ENCODE measurements at places on chromosomes 7 and 10.

GRCh38 chr10:49025347-49025983 is 85.8 kb upstream of the LRRC18 start:
- no peak for DNase-seq

DNA sequence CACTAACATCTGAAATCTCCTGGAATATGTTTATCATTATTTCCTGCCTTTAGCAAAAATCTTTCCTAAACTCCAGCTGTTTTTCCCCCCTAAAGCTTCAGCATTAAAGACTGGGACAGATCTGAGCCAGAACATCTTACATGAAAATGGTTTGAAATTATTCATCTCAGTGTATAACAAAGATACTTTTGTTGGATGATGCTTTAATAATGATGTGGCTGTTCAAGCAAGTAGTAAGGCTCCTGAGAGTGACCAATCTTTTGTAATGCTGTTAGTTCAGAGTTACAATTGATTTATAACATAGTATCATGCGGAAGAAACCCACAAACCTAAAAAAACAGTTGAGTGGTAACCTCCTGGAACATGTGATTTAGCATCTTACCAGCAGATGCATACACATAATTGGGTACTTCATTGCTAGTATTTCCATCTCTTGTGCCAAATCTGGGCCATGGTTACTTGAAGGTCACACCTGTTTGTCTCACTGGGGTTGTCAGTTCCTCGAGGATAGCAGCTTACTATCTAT is 1.5 kb downstream of the BZW2 start:
- DNase-seq, result no peak

DNA sequence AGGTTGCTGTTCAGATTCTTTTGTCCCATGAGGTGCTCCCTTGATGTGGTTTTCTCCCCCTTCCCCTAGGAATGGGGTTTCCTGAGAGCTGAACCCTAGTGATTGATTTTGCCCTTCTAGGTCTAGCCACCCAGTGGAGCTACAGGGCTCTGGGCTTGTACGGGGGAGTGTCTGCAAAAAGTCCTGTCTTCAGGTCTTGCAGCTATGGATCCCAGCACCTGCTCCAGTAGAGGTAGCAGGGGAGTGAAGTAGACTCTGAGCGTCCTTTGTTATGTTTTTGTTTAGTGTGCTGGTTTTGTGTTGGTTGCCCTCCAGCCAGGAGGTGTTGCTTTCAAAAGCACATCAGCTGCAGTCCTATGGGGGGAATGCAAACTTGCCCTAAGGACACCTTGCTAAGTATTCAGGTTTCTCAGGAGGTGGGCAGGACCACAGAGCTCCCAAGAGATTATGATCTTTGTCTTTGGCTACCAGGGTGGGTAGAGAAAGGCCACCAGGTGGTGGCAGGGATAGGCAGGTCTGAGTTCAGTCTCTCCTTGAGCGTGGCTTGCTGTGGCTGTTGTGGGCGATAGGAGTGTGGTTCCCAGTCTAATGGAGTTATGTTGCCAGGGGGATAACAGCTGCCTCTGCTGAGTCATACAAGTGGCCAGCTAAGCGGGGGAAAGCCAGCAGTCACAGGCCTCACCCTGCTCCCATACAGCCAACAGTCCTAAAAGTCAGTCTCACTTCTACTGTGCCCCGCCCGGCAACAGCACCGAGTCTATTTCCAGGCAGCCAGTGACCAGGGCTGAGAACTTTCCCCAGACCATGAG is 92.4 kb upstream of the JCAD start:
- DNase-seq, result no peak

GRCh38 chr7:44383566-44383965 is 58.2 kb upstream of the CAMK2B start:
- DNase-seq, result no peak

DNA sequence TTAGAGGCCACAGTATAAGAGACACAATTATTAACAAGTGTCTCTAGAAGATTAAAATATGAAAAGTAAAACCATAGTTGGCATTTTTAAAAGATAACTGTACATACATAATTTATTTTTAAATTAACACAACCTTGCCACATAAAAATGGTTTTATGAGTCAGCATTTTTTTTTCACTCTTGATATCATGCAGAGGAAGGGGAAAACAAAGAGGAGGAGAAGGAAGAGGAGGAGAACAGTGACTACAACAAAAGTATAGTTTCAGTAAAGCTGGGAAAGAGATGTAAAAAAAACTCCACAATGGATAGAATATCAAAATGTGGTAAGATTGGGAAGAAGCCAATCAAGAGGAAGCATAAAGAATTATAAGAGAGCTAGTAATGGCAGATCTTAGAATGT is 34.0 kb downstream of the CH25H start:
- no peak for DNase-seq

DNA sequence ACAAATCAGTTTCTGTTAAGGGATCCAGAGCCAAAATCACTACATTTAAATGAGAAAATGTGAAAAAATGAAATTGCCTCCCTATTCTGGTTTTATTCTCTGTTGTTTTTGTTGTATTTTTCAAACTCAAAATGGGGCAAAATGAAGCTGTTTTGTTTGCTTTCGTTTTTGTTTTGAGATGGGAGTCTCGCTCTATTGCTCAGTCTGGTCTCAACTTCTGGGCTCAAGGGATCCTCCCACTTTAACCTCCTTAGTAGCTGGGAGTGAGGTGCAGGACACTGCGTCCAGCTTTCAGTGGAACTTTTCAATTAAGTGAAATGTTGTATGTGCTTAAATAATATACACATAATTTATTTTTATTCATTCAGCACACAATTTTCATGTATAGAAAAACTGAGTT is 205.0 kb downstream of the SORCS1 start:
- no peak for DNase-seq

DNA sequence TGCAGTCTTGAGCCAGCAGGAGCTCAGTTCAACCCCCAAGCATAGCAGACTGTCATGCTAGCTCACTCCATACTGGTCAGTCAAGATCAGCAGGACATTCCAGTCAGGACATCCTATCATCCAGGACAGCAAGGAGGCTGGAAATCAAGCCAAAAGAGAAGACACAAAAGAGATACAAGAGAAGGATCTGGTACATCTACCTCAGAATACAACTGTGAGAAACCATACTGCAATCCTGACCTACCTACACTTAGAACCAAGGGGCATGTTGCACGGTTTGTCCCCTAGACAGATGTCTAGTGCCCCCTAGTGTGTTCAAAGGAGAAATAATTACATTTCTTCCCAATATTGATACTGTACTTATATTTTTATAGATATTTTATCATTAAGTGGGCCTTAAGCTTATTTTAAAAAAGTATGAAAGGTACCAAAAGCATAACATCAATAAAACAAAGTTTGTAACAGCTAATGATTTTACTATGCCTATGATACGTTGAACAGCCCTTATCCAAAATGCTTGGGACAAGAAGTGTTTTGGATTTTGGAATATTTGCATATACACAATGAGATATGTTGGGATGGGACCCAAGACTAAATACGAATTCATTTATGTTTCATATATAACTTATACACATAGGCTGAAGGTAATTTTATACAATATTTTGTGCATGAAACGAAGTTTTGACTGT is 26.7 kb downstream of the ERCC6 start:
- no peak for DNase-seq

DNA sequence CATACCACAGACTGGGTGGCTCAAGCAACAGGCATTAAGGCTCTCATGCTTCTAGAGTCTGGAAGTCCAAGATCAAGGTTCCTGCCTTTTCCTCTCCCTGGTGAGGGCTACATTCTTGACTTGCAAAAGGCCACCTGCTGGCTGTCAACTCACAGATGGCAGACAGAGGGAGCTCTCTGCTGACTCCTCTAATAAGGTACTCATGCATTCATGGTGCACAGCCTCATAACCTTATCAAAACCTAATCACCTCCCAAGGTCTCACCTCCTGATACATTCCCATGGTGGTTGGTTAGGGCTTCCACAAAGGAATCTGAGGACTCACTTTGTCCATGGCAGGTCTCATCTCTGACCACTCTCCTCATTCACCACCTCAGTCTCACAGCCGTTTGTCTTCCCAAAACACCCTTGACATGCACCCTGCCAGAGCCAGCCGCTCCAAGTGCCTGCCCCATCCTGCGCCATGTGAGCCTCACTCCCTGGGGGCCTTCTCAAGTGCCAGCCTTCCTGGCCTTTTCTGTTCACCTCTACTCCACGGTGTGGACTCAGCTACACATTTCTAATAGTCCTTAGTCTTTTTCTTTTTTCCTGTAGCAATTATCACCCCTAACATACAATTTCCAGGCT is 400.3 kb upstream of the ADARB2 start:
- DNase-seq, result no peak

DNA sequence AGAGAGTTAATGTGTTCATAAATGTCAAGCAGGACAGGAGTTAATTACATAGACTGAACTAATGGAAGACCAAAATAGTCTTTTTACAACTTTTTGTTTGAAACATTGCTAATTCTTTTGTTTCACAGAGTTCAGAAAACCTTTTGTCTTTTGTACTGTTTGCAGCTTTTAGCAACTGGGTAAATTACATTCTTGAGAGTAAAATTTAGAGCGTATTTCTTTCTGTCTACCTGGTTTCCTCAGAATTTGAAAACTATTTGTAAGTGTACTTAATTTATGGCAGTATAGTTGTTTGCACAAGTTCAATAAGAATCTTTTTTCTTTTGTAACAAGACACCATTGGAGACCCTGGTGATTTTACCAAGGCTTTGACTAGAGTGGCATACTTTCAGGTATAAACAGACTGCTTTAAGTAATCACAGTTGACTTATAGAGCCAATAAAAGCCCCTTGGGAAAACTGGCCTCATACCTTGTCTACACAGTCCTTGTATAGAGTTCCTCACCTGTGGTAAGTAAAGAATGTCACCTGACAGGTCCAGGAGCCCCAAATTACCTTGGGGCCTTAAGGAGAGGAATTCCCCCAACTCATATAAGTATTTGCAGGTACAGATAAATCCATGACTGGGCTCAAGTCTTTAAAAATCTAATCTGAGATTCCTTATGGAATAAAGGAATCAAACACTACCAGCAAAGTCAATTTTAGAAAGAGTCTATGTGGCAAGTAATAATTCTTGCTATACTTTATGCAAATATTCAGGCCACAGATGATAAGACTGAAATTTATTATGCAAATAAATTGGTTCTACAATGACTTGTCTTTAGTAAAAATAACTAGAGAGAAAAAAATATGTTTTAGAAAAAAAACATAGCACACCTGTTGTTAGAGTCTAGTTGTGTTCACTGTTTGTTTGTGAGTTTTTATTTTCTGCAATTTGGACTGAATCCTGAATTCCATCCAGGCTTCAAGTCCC is 23.6 kb upstream of the CREB3L2 start:
- no peak for DNase-seq

GRCh38 chr10:20299034-20299736 is 483.0 kb downstream of the PLXDC2 start:
- no peak for DNase-seq

- DNase-seq, result no peak
These were observed 91.8 kb downstream of the RGS10 start for GRCh38 chr10:119450606-119451299.

- DNase-seq, result no peak
These were observed 73.8 kb upstream of the EFCAB10 start for GRCh38 chr7:105655067-105655466.

- DNase-seq, result no peak
These were observed 30.0 kb downstream of the TECTB start for GRCh38 chr10:112313234-112313633.

DNA sequence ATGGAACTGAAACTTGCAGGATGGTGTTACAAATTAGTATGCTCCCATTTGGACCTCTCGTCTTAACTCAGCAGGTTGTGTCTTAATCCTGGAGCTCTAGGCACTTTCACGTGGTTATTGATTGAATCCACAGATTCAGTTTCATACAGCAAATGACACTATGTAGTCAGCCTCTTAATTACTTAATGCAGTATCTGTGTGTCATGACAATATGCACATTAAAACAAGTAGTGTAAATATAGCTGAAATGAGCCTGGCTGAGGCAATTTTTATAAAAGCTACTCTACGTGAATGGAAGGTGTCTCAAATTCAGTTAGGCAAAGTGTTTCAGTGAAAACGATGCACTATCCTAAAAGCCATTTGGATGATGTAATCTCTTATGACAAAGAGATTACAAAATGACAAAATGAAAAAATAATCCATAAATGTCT is 86.8 kb downstream of the CD36 start:
- DNase-seq, result no peak

DNA sequence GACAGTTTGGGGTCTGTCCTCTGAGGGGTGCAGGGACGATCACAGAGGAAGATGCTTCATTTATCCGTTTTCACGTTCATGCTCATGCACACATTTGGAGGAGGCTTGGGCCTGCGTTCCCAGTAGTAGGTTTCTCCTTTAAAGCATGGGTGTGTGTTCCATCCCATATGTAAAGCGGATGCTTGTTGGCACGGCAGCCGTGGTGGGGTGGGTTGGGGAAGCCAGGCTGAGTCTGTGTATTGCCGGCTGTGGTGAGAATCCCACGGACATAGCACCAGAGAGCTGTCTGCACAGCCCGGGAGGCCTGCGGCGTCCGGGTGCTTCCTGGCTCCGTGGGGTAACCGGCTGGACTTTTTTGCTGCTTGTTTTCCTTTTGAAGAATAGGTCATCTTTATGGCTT is 440 bp downstream of the JAKMIP3 start:
- DNase-seq, result no peak

- no peak for DNase-seq
These were observed 106.5 kb upstream of the ANLN start for GRCh38 chr7:36283181-36283580.

DNA sequence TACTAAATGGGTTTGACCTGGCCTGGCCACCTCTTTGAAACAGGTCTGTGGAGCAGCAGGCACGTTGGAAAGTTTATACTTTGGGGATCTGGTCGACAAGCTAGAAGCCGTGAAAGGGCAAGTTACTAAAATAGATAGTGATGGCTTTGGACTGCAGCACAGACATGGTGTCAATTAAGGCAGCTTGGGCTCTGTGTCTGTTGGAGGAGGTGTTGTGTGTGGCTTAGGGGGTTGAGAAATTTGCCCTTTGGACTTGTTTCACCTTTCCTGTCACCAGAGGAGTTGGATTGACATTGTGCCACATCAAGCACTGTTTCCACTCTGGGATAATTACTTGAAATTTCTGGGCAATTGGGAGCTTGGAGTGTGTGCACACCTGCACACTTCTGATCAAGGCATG is 251.8 kb upstream of the MKI67 start:
- DNase-seq, result no peak

DNA sequence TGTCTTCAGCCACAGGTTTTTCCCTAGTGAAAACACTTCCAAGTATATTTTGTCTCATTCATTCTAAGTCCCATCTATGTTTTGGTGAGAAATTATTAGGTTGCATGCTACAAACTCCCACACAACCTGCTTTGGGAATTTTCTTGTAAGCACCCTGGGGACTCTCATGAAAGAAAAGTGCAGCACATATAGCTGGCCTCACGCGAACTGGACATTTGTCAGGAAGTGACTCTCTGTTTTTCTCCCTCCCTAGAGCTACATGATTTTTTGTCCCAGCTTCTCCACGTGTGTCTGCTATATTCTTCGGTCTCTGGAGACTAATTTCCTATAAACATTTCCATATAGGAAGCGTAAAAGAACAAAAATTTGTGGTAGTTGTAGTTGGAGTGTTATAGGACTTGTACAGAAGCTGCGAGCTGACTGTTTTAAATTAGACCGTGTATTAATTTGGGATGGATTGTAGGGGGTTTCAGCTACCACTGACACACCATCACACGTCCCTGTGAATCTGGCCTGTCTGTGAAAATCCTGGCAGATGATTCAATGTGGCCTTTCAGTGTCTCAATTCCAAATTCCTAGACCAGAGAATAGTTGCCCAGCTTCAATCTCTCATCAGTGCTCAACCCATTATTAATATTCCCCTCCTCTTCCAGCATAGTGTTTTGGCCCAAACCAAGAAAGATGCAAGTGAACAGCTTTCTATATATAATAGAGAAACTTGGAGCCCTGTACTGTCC is 40.2 kb downstream of the ARL4A start:
- DNase-seq, result no peak

- DNase-seq, result no peak
These were observed 41.6 kb downstream of the DNAJB9 start for GRCh38 chr7:108611268-108611667.
